ENCODE measurements at places on chromosomes 5 and 9.
A peak's percentile ranks its signal among the peaks of the same experiment; 100 is the strongest.

GRCh38 chr5:174120401-174121005, 75.0 kb downstream of the NSG2 start:
- no peak for DNase-seq

DNA sequence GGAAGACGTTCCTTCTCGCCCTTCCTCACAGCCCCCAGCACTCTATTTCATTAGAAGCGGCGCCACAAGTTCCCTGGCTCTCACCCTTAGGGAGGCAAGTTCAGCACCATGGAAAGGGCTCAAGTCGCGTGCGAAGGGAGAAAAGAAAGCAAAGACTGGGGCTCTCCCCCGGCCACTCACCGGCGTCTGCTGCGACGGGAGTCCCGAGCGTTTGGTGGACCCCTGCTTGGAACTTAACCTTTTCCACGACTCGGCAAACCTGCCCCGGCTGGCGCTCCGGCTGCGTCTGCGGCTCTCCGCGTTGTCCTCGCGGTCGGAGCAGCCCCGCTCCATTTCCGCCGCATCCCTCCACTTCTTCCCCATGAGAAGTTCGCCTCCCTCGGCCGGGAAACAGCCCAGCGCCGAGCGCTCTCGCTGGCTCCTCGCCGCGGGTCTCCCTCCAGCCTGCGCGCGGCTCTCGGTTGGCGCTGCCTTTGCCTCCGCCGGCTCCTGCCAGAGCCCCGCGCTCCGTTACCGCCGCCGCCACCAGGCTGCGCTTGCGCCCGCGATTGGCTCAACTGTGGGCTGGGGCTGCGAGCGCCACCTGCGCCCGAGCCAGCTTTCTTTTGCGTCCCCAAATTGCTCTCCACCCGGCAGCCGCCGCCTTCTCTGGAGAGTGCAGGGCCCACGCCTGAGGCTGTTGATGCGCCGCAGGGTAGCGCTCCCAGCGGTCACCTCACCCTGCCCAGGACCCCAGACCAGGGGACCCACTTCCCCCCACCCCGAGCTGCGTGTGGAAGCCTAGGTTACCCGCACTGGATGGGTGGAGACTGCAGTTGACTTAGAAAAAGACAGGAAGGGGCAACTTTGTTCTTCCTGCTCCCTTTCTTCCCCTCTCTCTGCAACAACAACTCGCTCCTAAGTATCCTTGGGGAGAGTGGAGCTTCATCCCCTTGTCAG, 321.6 kb downstream of the CEMIP2 start:
- DNase-seq = peak; percentile 50

GRCh38 chr9:109242741-109243140, 75.7 kb upstream of the FRRS1L start:
- no peak for DNase-seq

- peak; percentile 13 for DNase-seq
Measured at GRCh38 chr5:90356622-90357021, 52.9 kb downstream of the CETN3 start.

DNA sequence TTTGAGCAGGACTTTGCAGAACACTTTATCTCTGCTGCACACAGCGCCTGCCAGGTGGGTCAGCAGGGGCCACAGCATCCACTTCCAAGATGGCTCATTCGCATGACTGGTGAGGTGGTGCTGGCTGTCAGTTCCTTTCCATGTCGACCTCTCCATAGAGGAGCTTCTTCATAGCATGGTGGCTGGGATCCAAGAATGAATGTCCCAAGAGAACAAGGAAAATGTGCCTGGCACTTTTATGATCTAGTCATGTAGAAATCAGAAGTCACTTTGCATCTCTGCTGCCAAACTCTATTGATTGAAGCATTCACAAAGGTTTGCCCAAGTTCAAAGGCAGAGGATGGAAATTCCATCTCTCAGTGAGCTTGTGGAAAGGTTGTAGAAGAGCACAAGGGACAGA, 85.0 kb downstream of the GALNT10 start:
- DNase-seq = no peak

- DNase-seq = no peak
Measured at GRCh38 chr9:33414268-33414667, 11.9 kb upstream of the AQP7 start.

DNA sequence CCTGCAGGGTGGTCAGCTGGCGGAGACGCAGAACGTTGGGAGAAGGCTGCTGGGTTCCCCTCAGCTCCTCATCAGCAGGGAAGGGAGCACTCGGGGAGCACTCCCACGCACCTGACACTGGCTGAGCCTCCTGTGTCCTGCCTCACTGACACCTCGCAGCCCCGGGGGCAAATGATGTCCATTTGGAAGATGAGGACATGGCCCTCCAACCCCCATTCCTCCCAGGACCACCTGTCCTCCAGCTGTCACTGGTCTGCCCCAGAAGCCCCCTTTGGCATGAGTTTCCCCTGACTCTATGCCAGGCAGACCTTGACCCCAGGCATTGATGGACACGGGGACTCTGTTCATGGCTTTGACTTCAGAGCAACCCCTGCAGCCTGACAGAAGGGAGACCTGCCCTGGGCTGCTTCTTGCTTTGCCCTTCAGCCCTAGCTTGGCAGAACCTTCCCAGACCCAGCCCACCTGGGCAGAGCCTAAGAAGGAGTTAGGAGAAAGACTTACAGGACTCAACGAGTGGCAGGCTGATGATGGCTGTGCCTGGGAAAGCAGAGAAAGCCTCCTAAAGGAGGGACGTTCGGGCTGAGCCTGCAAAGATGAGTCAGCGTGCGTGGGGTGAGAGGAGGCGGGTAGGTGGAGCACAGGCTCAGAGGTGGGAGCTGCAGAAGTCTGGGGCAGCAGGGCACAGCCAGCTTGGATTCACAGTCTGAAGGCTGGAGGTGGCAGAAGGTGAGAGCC, 90.6 kb downstream of the LMX1B start:
- peak; percentile 76 for DNase-seq

DNA sequence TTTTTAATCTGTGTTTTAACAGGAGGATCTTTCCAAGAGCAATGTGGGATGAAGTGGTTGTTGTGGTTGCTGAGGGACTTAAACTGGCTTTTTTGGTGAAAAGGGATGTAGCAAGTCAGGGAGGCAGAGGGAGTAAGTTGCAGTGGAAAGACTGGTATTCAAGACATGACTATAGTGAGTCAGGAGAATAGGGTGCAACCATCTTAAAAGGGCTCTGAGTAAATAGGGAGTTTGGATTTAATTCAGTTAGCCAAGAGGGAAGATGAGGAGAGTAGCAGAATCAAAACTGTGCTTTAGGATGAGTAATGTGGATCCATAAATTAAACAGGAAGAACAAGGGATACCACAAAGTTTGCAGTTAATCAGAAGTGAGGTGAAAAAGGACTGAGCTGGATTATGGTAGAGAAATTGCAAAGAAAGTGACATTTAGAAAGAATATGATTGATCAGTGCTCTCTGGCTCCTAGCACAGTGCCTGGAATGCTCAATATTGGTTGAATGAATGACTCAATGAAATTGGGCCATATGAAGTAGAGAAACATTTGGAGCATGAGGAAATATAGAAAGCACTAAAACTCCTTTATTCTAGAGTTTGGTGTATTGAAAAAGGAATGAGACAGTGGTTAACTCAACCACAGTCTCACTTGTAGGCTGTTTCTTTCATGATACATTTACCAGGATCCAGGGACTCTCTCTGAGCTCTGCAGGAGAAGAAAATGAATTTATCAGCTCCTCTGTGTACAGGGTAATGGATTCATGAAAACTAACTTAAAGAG, 5.1 kb downstream of the POLR3G start:
- peak; percentile 62 for DNase-seq

DNA sequence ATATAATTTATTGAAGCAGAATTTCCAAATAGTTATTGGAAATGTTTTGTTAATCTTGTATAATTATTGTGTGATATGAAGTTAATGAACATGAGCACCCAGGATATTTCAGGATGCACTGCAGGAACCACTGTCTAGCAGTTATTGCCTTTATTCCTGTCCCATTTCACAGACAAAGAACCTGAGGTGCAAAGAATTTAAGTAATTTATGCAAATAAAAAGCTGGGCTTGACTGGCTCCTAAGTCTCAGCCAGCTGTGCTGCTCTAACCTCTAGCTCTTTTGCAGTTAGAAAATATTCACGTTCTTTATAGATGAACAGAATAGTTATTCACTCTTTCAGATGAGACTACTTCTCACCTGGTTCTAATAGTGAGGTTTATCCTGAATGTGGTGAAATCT, 50.0 kb upstream of the NUDT12 start:
- DNase-seq = no peak

DNA sequence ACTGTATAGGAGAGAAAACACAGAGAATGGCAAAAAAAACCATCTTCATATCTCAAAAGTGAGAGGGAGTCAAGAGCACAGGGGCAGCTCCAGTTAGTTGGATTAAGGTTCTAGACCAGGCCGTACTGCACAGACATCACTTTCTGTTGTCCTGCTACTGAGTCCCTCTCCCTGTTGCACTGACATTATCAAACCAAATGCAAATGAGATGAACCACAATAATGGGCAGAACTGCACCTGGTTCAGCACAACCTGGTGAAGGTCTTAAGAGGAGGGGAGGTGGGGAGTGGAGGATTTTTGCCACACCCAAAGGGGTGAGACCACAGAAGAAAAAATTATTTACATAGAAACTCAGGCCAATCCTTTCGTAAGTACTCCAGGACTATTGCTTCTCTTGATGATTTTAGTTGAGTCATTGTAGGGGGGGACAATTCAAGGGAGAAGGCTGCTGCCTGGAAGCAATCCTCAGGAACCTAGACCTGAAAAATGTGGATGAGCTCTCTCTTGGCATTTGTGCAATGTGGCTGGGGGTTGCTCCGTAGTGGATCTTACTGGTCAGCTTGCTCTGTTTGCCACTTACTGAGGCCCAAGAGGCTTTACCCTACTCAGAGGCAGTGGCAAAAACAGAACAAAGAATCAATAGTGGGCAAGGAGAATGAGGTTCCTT, 94.5 kb upstream of the PPP1R2B start:
- no peak for DNase-seq

DNA sequence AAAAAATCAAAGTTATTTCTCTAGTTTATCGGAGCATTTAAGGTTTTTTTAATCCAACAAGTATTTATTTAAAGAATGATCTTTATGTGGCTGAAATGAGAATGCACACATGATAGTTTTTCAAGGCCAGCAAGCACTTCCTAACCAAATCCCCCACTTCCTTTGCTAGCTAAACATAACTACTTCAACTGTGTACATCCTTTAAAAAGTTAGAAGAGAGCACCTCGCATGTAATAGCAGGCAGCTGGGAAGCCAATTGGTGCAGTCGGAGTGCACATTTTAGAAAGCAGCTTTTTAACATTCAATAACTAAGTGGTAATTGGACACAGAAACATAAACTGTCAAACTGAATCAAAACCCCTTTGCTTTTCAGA, 245.7 kb downstream of the BNC2 start:
- DNase-seq = peak; percentile 54
